ENCODE measurements at places on chromosomes 4 and X. TPM values are rescaled to one million over a fixed set of nuclear protein-coding genes. Genes with fewer than 3 reads are reported as not detected.

DNA sequence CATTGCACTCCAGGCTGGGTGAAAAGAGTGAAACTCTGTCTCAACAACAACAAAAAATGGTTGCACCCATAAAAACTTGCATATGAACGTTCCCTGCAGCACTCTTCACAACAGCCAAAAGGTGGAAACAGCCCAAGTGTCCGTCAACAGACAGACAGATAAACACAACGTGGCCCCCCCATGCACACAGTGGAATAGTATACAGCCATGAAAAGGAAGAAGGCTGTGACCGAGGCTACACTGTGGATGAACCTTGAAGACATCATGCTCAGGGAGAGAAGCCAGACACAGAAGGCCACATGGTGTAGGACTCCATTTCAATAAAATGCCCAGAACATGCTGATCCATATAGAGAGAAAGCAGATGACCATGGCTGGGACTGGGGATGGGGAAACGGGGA, 33.5 kb upstream of the ASMTL start:
- DNase-seq: no peak

DNA sequence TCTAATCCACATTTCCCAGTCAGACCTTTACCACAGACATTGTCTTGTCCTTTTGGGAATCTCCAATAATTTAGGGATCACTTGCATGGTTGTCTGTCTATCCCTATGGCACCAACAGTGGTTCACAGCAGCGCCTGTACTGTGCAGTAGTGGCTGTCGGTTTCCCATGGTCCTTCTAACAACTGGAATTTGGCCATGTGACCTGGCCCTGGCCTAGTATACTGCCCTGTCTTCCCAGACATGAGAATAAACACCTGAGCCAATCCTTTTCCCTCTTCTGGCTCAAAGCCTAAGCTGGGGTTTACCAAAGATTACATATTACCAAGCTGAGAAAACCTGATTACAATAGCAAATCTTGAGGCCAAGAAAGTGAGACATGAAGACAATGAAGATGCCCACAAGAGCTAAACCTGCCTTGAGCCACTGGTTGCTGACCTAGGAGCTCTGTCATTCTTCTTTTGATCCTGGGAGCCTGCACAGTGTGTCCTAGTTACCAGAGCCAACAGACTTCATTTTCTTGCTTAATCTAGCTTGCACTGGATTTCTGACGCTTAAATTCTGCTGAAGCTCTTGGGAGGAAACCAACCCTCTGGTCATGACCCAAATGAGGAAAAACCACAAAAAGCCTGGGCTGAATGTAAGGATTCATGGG, 92.1 kb downstream of the SCD5 start:
- DNase-seq: no peak

DNA sequence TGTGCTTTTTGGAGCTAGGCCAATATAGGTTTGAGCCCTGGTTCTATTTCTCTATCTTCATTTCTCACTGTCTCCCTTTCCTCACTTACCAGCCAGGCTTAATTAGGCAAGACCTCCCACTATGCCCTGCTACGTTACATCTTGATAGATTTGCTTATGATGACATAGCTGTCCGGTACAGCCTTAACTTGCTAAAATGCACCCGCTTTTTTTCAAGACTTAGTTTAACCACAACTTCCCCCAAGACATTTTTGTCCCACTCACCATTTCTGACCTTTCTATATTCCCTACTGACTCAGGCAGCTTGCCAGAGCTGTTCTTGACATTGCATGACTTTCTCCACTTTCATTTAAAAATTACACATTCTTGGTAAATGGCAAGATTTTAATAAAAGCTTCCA, 152.6 kb downstream of the MID1 start:
- no peak for DNase-seq

GRCh38 chrX:115378471-115378870, 89.0 kb downstream of the LUZP4 start:
- no peak for DNase-seq

DNA sequence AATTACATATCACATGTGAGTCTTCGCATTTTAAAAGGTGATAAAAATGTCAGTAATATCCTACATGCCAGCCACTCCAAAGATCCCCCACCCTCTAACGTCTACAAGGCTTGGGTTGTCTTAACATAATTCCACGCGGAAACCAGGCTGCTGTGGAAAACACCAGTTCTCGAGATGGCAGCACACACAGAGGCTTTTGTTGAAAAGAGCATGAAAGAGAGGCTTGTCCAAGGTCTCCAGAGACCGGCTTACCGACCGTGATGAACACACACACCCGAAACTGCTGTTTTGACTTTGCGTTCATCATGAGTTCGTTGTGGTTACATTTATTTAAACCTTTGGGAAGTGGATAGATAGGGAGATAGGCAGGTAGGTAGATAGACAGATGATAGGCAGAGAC, 87.9 kb downstream of the CRLF2 start:
- no peak for DNase-seq

- DNase-seq: no peak
Observed at GRCh38 chr4:84730375-84730774, 147.4 kb downstream of the CDS1 start.

DNA sequence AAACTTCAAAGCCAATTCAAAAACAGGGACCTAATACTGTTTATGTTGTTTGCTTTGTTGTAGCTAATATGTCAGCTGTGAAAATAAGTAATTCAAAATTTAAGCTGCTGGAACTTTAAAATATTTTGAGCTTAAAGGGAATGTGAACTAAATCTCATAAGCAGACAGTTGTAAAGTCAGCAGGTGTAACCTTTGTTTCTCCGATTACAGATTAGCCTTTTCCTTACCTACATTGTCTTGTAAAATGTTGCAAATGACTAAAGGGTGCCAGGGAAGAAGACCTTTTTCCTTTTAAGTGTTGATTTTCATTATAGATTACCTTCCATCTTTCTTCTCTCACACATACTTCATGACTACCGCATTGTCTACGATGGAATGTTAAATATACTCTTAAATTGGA, 405.1 kb downstream of the KCNIP4 start:
- no peak for DNase-seq

GRCh38 chr4:72900952-72901351, 168.6 kb downstream of the COX18 start:
- no peak for DNase-seq

DNA sequence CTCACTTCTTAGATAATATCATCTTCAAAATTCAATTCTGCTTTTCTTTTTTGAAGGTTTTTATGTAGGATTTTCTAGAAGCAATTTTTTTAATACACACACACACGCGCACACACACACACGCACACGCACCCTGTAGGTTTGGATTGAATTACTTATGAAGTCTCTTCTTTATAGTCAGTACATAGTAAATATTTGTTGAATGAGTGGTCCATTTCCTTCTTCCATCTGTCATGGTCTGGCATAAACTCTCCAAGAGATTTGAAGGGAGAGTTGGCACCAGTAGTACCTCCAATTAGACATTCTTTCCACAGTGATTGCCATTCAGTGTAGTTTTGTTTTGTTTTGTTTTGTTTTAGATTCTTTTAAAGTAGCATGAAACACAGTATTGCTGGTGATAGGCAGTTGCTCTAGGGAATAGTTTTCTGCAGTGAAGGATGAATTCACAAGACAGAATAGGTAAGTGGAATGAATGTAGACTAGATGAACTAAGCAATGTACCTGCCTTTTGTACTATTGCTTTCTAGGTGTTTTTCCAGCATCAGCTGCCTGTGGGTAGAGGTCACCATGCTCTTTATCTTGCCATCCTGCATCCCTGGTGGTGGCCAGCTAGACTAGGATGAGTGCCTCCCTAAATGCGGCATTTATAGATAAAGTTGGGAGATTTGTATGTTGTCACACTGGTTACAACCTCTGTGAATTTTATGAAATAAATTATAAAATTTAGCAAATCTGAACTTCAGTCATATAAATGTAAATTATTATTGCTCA, 20.5 kb downstream of the PDLIM5 start:
- no peak for DNase-seq

- no peak for DNase-seq
Observed at GRCh38 chr4:110869862-110870572, 247.1 kb upstream of the PITX2 start.

DNA sequence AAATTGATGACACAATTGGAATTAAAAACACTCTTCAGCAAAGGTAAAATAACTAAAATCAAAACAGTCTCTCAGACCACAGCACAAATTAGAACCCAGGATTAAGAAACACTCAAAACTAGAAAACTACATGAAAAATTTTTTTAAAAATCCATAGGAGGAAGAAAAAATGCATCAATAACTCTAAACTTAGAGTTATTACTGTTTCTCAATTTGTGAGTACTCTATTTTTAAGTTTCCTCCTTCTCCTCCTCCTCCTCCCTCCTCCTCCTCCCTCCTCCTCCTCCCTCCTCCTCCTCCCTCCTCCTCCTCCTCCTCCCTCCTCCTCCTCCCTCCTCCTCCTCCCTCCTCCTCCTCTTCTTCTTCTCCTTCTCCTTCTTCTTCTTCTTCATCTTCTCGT, 1395.7 kb downstream of the STIM2 start:
- no peak for DNase-seq

DNA sequence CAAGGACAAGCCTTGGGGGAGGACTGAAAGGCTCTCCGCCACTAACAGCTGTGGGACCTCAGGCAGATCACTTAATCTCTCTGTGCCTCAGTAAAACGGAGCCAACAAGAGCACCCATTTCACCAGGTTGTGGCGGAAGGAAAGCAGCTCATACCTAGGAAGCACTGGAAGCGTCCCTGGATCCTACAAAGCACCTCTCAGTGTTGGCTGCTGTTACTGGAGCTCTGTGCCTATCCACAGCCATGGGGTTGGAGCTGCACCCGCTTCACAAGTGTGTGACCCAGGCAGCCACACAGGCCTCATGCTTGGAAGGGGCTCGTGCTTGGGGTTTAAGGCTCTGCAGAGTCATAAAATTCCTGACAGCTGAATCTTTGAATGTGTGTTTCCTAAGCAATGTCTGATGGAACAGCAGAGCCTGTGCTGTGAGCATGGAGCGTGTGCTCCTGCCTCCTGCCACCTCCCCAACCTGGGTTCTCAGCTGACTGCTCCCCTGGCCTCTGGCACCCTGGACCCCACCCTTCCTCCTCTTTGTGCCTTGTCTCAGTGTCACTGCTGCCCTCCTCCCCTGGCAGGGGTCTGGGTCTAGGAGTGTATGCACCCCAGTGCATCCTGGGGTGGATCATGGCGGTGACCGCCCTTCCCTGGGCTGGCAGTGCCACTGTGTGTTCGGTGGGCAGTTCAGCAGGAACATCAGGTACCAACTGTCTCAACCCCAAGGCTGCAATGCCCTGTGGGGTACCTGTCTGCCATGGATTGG, 14.4 kb upstream of the MAN2B2 start:
- no peak for DNase-seq

GRCh38 chr4:26484516-26484915, 5.8 kb downstream of the CCKAR start:
- DNase-seq: no peak

DNA sequence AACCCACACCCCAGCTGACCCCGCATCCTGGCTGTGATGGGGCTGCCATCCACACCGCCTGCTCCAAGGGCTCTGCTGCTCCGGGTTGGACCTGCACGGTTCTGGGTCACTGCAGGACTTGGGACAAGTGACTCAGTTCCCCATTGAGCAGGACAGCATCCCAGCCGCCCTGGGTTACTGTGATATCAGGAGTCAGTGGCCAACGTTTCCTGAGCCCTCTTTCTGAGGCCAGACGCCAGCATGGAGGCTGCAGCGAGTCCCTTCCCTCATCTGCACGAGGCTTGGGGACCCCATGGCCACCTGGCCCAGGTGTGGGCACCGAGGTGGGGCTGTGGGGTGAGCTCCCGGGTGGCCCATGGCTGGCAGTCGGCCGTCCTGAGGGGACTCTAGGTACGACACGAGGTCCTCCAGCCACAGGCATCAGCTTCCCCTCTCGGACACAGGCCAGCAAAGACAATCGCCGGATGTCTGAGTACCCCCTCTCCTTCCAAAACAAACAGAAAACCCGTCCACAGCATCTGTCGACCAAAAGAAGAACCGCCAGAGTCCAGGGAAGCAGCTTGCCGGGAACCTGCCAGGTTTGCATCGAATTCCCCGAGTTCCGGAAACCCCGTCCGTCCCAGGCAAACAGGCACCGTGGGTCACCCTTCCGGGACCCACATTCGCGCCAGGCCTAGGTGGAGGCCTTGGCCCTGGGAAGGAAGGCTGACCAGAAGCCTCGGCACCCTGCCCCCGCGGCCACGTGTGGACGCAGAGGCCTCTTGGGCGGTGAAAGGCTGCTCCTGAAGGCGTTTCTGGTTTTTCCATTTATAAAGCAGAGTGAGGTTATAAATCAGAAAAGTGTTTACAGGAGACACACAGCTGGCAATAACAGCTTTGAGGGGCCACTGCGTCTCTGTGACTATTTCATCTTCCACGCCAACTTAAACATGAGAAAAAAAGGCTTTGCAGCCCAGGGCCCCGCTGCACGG, 136.0 kb downstream of the FAM53A start:
- no peak for DNase-seq

- DNase-seq: no peak
Observed at GRCh38 chr4:89744914-89745313, 92.0 kb downstream of the SNCA start.

GRCh38 chrX:39112143-39112542, 310.9 kb downstream of the MID1IP1 start:
- no peak for DNase-seq

DNA sequence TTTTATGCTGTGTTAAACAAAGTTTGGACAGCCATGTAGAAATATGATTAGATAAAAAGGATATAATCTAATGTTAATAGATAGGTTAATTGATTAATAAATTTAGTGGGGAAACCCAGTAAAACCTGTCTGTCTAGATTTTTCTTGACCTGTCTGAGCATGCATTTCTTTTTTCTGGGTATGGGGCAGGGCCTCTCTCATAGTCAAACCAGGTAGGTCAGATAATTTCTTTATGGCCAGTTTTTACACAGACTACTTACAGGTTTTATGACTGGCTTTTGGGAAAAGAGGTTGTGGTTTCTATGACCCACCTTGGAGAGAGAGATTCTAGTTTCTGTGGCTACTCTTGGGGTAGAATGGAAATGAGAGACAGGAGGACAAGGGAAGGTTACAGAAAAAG, 135.6 kb upstream of the EPHA5 start:
- DNase-seq: no peak

DNA sequence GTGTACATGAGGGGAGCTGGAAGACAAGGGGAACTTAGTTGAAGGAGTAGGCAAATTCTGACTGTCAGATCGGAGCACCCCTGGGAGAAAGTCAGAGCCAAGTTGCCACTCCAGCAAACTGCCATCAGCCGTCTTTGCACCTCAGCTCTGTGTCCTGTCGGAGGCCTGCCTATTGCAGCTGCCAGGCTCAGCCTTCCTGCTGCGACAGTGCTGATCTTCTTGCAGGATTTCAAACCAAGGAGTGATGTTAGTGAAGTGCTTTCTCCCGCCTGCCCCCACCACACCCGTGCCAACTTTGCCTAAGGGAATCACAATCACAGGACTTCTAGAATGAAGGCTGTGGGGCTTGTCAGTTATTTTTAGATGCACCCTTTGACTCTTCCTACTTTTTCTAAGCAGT, 185.3 kb downstream of the KIT start:
- DNase-seq: no peak

GRCh38 chrX:50799531-50799961, 14.4 kb downstream of the SHROOM4 start:
- DNase-seq: no peak

The FAM47E gene
- total RNA-seq: 5.3 TPM

The ANAPC4 gene
- total RNA-seq: 17.6 TPM

The ATP2B3 gene
- total RNA-seq: 0.03 TPM

The MED12 gene
- 17.1 TPM for total RNA-seq

The HSFX3 gene
- total RNA-seq: not detected

The SEL1L3 gene
- total RNA-seq: 41.9 TPM

The UGT2A1 gene
- total RNA-seq: not detected

Data from pancreas (tissue), 10 donors.